Uterus (tissue), 4 donors: ENCODE measurements at places on chromosomes 11 and 22.
A peak's percentile ranks its signal among the peaks of the same experiment; 100 is the strongest.

DNA sequence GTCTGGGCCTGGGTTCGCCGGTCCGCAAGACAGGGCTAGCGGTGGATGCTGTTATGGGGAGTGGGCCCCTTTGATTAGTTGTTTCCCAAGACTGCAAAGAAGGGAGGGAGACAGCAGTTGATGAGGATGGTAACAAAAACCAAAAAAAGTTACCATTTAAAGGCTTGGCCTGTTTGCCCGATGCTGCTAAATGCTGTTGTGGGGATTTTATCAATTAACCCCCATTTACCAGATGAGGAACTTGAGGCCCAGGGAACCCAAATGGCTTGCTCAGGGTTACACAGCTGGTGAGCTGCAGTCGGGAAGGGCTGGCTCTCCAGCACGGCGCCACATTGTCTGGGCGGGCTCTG is 3.4 kb downstream of the TRPT1 start:
- no peak overlapping the region for H3K4me3 ChIP-seq
- DNase-seq: no peak
- no peak overlapping the region for H3K27ac ChIP-seq
- H3K27me3 ChIP-seq: no peaks in the 10 kb centered on the region
- H3K36me3 ChIP-seq: no peaks in the 10 kb centered on the region

DNA sequence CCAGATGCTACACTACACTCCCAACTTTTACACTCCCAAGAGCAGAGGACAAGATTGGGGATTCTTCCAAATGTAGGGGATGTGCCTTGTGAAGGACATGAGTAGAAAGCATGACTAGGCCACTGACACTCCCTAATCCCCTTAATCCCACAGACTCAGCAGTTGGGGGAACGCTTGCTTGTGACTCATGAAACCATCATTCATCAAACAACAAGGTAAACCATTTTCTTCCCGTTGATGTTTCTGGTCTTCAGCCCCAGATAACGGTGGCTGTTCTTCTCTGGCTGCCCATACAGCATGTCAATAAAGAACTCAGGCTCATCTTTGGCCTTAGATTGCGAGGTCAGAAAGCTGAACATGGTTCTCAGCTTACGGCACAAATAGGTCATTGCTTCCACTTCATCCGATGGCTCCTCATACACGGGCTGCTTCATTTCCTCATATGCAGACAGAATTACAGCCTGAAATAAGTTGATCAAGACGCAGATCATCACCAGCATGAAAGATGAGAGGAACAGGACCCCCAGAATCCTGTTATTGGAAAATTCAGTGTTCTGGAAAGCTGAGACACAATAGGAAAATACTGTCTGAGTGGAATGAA is 6.4 kb upstream of the CDPF1 start:
- DNase-seq: no peak
- no peak overlapping the region for H3K27ac ChIP-seq
- no peaks in the 10 kb centered on the region for H3K4me1 ChIP-seq
- no peak overlapping the region for H3K4me3 ChIP-seq
- no peaks in the 10 kb centered on the region for H3K27me3 ChIP-seq

- no peak overlapping the region for H3K4me3 ChIP-seq
- H3K4me1 ChIP-seq: no peaks in the 10 kb centered on the region
- H3K36me3 ChIP-seq: no peaks in the 10 kb centered on the region
- no peak overlapping the region for H3K27ac ChIP-seq
These were observed 13.5 kb downstream of the CCDC90B start for GRCh38 chr11:83272627-83273026.

DNA sequence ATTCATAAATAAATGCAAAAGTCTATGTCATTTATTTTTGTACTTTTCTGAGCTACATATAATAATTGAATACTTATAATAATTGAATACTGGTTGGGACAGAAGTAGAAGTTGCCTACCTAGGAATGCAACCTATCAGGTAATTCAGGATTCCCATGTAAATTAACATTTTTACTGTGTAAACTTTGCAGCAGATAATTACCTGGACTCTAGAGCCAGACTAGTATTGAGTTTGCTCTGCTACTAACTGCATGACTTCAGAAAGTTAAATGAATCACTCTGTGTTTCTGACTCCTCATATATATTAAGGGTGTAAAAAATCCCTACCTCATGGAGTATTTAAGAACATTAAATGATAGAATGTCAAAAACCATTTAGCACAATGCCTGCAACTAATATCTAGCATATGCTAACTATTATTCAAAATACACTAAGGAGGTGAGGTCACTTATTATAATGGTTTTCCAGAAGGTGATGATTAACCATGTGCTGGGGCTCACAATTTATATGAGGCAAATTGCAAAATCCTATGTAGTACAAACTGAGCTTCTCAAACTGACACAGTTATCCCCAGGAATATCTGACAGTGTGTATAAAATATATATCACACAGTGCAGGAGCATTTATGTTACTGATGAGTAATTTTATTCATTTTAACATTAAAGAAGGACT is 138.1 kb upstream of the ANO3 start:
- H3K36me3 ChIP-seq: no peaks in the 10 kb centered on the region
- DNase-seq: no peak
- H3K27ac ChIP-seq: no peak overlapping the region
- no peaks in the 10 kb centered on the region for H3K4me1 ChIP-seq
- H3K4me3 ChIP-seq: no peak overlapping the region
- no peaks in the 10 kb centered on the region for H3K27me3 ChIP-seq

DNA sequence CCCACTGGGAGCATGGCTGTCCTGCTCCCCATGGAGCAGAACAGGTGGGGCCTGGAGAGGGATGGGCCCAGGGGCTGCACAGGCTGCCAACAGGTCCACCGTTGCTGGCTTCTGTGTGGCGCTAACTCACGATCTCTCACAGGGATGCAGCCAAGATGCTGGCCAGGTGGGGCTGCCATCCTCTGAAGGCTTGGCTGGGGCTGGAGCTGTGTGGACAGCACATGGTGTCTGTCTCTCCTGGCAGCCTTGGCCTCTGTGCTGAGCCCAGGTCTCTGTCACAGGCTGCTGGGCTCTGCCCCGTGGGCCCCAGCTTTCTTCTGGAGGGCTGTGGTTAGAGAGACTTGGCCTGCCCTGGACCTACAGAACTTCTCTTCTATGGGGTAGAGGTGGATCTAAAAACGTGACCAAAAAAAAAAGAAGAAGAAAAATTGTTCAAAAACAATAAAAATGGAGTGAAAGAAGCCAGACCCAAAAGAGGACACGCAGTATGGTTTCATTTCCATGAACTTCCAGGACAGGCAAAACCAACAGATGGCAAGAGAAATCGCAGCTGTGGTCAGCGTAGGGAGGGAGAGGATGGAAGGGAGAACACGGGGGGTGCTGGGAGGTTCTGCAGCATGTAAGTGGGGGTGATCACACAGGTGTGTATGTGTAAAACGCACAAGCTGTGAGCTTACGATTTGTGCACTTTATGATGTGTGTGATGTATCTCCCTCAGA is 12.2 kb downstream of the PARVG start:
- H3K4me1 ChIP-seq: no peaks in the 10 kb centered on the region
- no peaks in the 10 kb centered on the region for H3K36me3 ChIP-seq
- DNase-seq: no peak
- no peak overlapping the region for H3K27ac ChIP-seq
- no peak overlapping the region for H3K4me3 ChIP-seq

- H3K4me3 ChIP-seq: no peak overlapping the region
- H3K27me3 ChIP-seq: no peaks in the 10 kb centered on the region
- peak overlapping the region; percentile 34 for H3K27ac ChIP-seq
- DNase-seq: no peak
- no peaks in the 10 kb centered on the region for H3K4me1 ChIP-seq
These were observed 3.0 kb downstream of the C11orf52 start for GRCh38 chr11:111921541-111922230.

DNA sequence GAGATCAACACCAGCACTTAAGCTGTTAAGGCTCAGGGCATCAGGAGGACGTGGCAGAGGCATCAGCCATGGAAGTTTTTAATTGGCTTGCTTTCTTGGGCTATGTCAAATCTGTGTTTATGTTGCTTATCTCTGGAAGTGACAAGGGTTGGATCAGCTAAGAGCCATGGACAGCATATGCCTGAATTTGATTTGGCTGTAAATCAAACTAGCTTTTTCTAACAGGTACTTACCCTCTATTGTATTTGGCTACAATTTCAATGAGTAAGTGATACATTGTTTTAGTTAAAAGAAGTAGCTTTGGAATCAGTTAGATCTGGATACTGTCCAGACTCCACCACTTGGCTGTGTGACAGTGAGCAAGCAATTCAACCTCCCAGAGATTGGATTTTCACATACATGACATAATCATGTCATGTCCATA is 936.6 kb downstream of the OPCML start:
- H3K27ac ChIP-seq: no peak overlapping the region
- no peaks in the 10 kb centered on the region for H3K36me3 ChIP-seq
- no peak overlapping the region for H3K4me3 ChIP-seq

- H3K27ac ChIP-seq: no peak overlapping the region
- no peaks in the 10 kb centered on the region for H3K4me1 ChIP-seq
These were observed 16.1 kb upstream of the TMEM86A start for GRCh38 chr11:18682466-18682865.

DNA sequence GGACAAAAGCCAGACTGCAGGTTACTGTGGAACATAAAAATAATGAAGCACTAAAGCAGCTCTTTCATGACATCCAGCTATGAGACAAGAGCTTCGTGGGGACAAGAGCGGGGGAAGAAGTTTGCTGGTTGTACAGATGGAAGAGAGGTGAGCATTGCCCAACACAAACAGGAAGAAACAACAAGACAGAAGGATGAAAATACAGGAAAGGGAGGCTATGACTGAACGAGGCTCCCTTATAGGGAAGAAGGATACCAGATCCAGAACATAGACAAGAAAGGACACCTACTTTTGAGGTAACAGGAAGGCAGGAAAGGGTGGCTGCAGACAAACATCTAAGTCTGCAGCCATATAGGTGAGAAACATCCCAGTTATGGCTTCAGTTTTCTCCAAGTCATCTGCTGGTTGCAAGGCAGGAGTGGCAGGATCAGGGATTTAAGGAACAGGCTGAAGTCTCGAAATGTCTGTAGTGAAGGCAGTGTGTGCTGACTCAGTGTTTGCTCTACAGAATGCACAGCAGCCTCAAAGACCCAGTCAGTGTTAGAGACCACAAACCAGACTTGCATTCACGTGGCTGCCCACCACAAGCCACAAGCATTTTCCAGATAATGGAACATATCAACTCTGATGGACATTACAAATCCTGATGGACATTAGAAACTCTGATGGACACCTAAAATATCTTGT is 1.9 kb downstream of the CLTCL1 start:
- no peaks in the 10 kb centered on the region for H3K36me3 ChIP-seq
- DNase-seq: no peak
- no peaks in the 10 kb centered on the region for H3K4me1 ChIP-seq
- no peak overlapping the region for H3K4me3 ChIP-seq
- H3K27ac ChIP-seq: no peak overlapping the region
- no peaks in the 10 kb centered on the region for H3K27me3 ChIP-seq

GRCh38 chr11:112792070-112792469 is 169.2 kb upstream of the NCAM1 start:
- H3K27ac ChIP-seq: no peak overlapping the region
- no peaks in the 10 kb centered on the region for H3K36me3 ChIP-seq
- H3K4me1 ChIP-seq: peaks cover 6% of the 10 kb centered on the region
- H3K4me3 ChIP-seq: no peak overlapping the region

DNA sequence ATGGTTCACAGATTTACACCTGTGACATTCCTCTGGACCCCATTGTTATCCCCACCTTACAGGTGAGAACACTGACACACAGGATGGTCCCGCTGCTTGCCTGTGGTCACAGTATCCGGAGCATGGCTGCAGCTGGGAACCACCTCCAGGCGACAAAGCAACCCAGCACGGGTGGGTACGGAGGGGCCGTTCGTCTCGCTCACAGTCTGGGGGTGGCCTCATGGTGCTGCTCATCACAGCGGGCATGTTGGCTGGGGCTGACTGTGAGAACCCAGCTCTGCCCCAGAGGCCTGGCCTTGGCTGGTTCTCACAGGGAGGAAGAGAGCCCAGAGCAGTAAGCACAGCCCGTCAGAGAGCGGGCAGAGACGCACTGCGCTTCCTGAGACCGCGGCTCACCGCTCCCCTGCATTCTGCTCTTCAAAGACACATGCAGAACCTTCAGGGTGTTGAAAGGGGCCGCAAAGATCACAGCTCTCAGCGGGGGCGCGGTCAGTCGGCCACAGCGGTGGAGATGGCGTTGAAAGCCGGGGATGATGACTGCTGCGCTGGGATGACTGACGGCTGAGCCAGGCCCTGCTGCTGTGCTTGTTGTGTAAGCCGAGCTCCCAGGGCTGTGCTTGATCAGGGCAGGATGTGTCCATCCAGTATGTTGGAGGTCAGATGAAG is 423.0 kb downstream of the BRD1 start:
- H3K36me3 ChIP-seq: no peaks in the 10 kb centered on the region
- H3K27ac ChIP-seq: no peak overlapping the region
- H3K27me3 ChIP-seq: no peaks in the 10 kb centered on the region
- H3K4me1 ChIP-seq: no peaks in the 10 kb centered on the region
- DNase-seq: no peak

GRCh38 chr11:7703740-7704139 is 2.5 kb downstream of the OVCH2 start:
- DNase-seq: no peak
- H3K4me3 ChIP-seq: no peak overlapping the region
- no peaks in the 10 kb centered on the region for H3K36me3 ChIP-seq
- no peaks in the 10 kb centered on the region for H3K27me3 ChIP-seq
- H3K4me1 ChIP-seq: no peaks in the 10 kb centered on the region
- no peak overlapping the region for H3K27ac ChIP-seq
